ENCODE measurements at places on chromosomes 6 and 20. TPM values are rescaled to one million over a fixed set of nuclear protein-coding genes. Genes with fewer than 3 reads are reported as not detected.
A peak's percentile ranks its signal among the peaks of the same experiment; 100 is the strongest.

GRCh38 chr6:56096946-56097621 is 150.3 kb downstream of the COL21A1 start:
- no peaks in the 10 kb centered on the region for H3K4me1 ChIP-seq
- no peaks in the 10 kb centered on the region for H3K36me3 ChIP-seq
- no peak overlapping the region for H3K27ac ChIP-seq
- H3K4me3 ChIP-seq, result no peak overlapping the region

- no peaks in the 10 kb centered on the region for H3K36me3 ChIP-seq
- no peaks in the 10 kb centered on the region for H3K27me3 ChIP-seq
- no peak overlapping the region for H3K27ac ChIP-seq
- H3K4me3 ChIP-seq, result no peak overlapping the region
Observed at GRCh38 chr20:22285555-22285954, 298.8 kb downstream of the FOXA2 start.

DNA sequence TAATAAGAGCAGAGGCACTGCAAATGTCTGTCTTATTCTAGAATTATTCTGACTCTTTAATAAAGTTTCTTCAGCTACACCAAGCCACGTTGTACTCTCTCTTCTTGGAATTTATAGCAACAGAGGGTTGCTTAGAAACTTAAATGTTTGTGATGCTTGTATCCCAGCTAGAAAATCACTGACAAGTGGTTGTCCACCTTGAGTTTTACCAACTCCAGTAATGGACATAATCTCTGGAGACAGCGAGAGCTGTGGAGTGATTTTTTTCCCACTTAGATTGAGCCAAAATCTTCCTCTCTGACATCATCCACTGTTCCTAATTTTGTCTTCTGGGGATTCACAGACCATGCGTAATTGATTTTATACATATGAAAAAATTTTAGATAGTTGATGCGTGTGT is 8.0 kb downstream of the ECT2L start:
- H3K4me3 ChIP-seq, result no peak overlapping the region
- no peak overlapping the region for H3K27ac ChIP-seq
- no peaks in the 10 kb centered on the region for H3K4me1 ChIP-seq
- H3K36me3 ChIP-seq, result no peaks in the 10 kb centered on the region

DNA sequence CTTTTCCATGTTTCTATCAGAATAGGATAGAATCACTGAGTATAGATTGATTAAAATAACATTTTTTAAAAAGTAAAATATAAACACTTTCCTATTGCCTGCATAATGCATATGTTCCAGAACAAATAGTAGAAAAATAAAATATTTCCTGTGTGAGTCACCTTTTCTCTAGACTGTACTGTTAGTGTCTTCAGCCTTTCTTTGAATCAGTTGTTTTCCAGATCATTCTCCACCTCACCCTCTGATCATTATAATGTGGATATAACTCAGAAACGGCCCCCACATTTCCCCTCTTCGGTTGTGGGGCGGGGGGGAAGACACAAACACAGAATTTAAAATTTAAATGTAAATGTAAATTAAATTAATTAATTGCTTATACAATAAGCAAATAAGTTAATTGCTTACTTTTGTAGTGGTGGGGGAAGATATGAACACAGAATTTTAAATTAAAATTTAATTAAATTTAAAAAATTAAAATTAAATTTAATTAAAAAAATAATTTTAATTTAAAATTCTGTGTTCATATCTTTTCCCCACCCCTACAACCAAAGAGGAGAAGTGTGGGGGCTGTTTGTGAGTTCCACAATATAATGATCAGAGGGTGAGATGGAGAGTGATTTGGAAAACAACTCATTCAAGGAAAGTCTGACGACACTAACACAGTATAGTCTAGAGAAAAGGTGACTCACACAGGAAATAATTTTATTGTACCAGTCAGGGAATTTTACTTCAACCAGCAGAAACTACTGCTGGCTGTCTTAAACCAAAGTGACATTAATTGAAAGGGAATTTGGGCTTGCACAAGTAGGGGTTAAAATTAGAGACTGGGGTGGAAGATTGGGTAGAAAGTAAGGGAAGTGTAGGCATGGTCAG is 37.1 kb upstream of the PROKR2 start:
- H3K4me3 ChIP-seq, result no peak overlapping the region
- no peaks in the 10 kb centered on the region for H3K4me1 ChIP-seq
- DNase-seq, result no peak
- H3K27ac ChIP-seq, result no peak overlapping the region
- no peaks in the 10 kb centered on the region for H3K36me3 ChIP-seq

- H3K4me1 ChIP-seq, result no peaks in the 10 kb centered on the region
- H3K4me3 ChIP-seq, result no peak overlapping the region
- H3K27ac ChIP-seq, result no peak overlapping the region
- H3K27me3 ChIP-seq, result no peaks in the 10 kb centered on the region
- H3K36me3 ChIP-seq, result no peaks in the 10 kb centered on the region
Observed at GRCh38 chr6:111430605-111431376, 52.2 kb downstream of the REV3L start.

DNA sequence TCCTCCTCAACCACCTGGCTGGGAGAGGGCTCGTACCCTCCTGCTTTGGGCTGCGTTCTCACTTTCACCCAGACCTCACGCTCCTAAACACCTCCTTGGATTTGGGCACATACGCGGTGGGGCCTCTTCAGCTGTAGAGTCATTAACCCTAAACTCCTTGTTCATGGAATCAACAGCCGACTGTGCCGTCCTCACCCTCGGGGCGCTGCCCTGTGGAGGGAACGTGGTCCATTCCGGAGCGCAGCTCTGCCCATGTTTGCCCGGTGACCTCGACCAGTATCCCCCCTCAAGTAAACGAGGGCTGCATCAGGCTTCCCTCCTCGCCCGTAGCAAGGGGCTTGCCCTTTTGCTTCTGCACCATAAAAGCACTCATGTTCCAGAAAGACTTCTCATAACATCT is 174.0 kb upstream of the QKI start:
- H3K4me3 ChIP-seq, result no peak overlapping the region
- no peaks in the 10 kb centered on the region for H3K4me1 ChIP-seq
- H3K27me3 ChIP-seq, result no peaks in the 10 kb centered on the region
- H3K36me3 ChIP-seq, result no peaks in the 10 kb centered on the region
- no peak for DNase-seq

DNA sequence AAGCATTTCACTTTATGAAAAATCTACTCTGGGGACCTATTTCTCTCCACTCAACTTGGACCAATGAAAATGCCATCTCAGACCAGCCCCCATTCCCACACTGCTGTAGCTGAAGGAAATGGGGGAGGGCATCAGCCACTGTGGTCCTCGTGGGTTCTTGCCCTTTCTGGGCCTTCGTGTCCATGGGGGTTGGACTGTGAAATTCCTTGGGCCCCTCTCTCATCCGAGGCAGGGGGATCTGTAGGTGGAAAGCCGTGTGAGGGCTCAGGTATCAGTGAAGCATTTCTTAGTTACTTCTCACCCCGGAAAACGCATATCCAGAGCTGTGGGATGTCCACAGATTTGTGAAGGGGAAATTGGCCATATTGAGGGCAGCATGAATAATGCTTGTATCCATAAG is 147.9 kb downstream of the CDC5L start:
- no peak overlapping the region for H3K4me3 ChIP-seq
- no peaks in the 10 kb centered on the region for H3K4me1 ChIP-seq
- H3K27ac ChIP-seq, result no peak overlapping the region
- H3K36me3 ChIP-seq, result no peaks in the 10 kb centered on the region

- H3K27ac ChIP-seq, result no peak overlapping the region
- H3K27me3 ChIP-seq, result peaks cover 10% of the 10 kb centered on the region
- H3K4me1 ChIP-seq, result peaks cover 4% of the 10 kb centered on the region
- no peak overlapping the region for H3K4me3 ChIP-seq
- H3K36me3 ChIP-seq, result no peaks in the 10 kb centered on the region
Observed at GRCh38 chr6:150145427-150145826, 2.6 kb downstream of the PPP1R14C start.

GRCh38 chr20:50737352-50737751 is 6.0 kb downstream of the PARD6B start:
- H3K27me3 ChIP-seq, result no peaks in the 10 kb centered on the region
- no peaks in the 10 kb centered on the region for H3K4me1 ChIP-seq
- H3K27ac ChIP-seq, result no peak overlapping the region
- H3K4me3 ChIP-seq, result peak overlapping the region; percentile 95

- no peaks in the 10 kb centered on the region for H3K36me3 ChIP-seq
- peaks cover 11% of the 10 kb centered on the region for H3K4me1 ChIP-seq
- no peak overlapping the region for H3K4me3 ChIP-seq
- DNase-seq, result no peak
- H3K27ac ChIP-seq, result no peak overlapping the region
- H3K27me3 ChIP-seq, result no peaks in the 10 kb centered on the region
Observed at GRCh38 chr6:125904871-125905270, 51.7 kb upstream of the HINT3 start.

- H3K4me1 ChIP-seq, result no peaks in the 10 kb centered on the region
- DNase-seq, result no peak
- no peaks in the 10 kb centered on the region for H3K36me3 ChIP-seq
- no peaks in the 10 kb centered on the region for H3K27me3 ChIP-seq
Observed at GRCh38 chr6:117615750-117616390, 13.6 kb upstream of the GOPC start.

GRCh38 chr6:143969077-143969476 is 39.0 kb downstream of the PLAGL1 start:
- no peak overlapping the region for H3K4me3 ChIP-seq
- no peak for DNase-seq
- no peaks in the 10 kb centered on the region for H3K36me3 ChIP-seq
- no peak overlapping the region for H3K27ac ChIP-seq
- no peaks in the 10 kb centered on the region for H3K4me1 ChIP-seq

GRCh38 chr6:163731215-163732013 is 316.9 kb downstream of the QKI start:
- no peaks in the 10 kb centered on the region for H3K27me3 ChIP-seq
- DNase-seq, result no peak
- H3K27ac ChIP-seq, result no peak overlapping the region
- H3K4me1 ChIP-seq, result no peaks in the 10 kb centered on the region
- H3K36me3 ChIP-seq, result no peaks in the 10 kb centered on the region

GRCh38 chr6:87636315-87636714 is 46.4 kb downstream of the ORC3 start:
- no peak for DNase-seq
- H3K36me3 ChIP-seq, result peaks cover 2% of the 10 kb centered on the region
- H3K27ac ChIP-seq, result no peak overlapping the region
- H3K27me3 ChIP-seq, result no peaks in the 10 kb centered on the region

PMEPA1 gene
- total RNA-seq, result 30.4 TPM

PPP1R16B gene
- total RNA-seq, result 29.4 TPM

GSTA2 gene
- 0.28 TPM for total RNA-seq

B3GAT2 gene
- not detected for total RNA-seq

FABP7 gene
- total RNA-seq, result not detected

Data from kidney (tissue), 22 donors.